ENCODE measurements at places on chromosomes 16 and 17.
A peak's percentile ranks its signal among the peaks of the same experiment; 100 is the strongest.

DNA sequence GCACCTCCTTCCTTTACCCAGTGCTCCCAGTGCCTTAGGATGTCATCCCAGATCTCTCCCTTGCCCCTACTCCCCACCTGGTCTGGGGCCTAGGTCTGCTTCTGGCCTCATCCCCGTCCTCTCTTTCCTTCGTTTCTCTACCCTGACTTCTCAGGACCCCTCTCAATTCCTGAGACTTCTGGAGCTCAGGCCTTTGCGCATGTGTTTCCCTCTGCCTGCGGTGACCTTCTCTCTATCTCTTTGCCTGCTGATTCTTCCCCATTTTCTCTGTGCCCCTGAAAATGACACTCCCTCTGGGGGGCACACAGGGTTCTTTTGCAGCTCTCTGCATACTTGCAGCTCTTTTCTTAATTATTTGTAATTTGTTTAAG, 13.5 kb downstream of the ADORA2B start:
- DNase-seq = no peak

GRCh38 chr16:74568961-74569631, 37.8 kb downstream of the GLG1 start:
- DNase-seq = no peak

- no peak for DNase-seq
Measured at GRCh38 chr16:52963212-52963854, 89.4 kb downstream of the CHD9NB start.

- DNase-seq = no peak
Measured at GRCh38 chr17:32298721-32299579, 33.3 kb downstream of the RHBDL3 start.

DNA sequence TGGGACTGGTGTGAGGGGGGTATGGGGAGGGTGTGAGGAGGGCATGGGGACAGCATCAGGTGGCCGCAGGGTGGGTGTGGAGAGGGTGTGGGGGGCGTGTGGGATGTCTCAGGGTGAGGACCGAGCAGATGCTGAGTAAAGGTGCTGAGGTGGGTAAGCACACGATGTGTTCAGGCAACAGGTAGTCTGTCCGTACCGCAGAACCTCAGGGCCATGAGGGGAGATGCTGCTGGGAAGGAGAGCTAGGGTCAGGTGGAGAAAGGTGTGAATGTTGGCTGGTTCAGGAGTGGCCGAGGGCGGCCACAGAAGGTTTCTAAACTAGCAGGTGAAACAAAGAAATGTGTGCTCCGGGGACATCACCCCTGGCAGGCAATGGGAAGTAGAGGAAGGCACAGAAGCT, 80.0 kb upstream of the CDH5 start:
- DNase-seq = peak; percentile 72

- no peak for DNase-seq
Measured at GRCh38 chr16:71693164-71693563, 31.3 kb downstream of the PHLPP2 start.

GRCh38 chr16:30982548-30983288, 2.3 kb upstream of the HSD3B7 start:
- DNase-seq = peak; percentile 85

- DNase-seq = no peak
Measured at GRCh38 chr17:56810343-56810742, 23.4 kb downstream of the C17orf67 start.

DNA sequence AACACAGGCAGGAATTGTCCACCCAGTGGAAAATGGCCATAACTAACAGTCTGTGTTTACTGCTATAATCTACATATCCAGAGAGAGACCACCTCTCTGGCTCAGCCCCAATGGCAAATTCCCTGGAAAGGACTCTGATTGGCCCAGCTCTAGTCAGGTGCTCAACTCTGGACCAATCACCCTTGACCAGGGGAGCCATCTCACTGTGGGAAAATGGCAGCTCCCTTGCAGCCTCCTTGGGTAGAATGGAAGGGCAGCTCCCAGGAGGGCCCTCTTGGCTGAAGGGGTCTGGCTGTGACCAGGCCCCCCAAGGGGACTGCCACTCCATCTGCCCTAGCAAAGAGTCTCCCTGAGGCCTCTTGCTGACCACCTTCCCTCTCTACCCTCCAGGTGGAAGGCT, 3.1 kb downstream of the ALOX15B start:
- no peak for DNase-seq

DNA sequence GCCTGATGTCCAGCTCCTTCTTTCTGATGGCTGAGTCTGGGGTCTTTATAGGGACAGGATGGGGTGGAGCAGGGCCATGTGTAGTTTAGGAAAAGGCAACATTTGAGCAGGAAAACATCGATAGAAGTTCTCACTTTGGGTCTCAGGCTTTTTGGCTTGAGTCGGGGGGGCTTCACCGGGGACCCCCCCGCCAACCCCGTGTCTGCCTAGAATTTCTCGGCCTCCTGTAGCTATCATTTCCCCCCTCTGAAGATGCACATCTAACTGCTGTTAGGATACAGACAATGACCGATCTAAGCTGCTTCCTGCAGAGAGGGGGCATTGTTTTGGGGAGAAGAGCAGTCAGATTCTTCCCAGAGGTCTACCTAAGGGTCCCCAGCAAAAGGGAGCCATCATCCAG, 16.7 kb upstream of the ZNHIT3 start:
- no peak for DNase-seq

DNA sequence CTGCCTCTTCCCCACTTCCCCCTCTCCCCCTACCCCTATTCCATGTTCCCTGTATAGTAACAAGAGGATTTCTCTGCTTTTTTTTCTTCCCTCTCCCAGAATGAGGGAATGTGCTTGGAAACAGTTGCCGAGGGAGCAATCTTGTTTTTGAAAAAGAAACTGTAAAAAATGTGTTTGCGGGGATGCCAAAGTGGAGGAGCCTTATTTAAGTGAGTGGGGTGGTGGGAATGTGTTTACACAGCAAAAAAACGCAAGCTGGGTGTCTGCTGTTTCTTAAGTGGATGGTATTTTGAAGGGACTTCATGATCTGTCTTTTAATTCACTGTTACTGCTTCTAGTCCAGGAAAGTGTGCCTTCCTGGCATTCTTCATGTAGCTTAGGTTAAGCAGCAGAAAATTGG, 254.4 kb downstream of the SHISA9 start:
- DNase-seq = no peak

DNA sequence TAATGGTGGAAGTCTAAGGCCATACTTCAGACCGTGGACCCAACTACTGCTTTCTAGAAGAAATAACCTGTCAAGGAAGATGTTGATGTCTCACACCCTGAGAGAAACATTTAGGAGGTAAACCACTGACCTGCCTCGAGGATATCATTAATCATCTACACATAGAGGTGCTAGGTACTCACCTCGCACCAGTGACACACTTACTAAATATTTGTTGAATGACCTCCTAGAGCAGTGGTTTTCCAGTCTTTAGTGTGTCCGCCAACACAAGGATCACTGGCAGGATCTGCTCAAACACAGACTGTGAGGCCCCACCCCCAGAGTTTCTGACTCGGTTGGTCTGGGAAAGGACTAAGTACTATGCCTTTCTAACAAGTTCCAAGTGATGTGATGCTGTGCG, 197.4 kb upstream of the CACNG5 start:
- no peak for DNase-seq

- no peak for DNase-seq
Measured at GRCh38 chr17:46012506-46013079, 13.5 kb downstream of the STH start.

GRCh38 chr16:66859397-66860068, 15.3 kb downstream of the CA7 start:
- DNase-seq = no peak

DNA sequence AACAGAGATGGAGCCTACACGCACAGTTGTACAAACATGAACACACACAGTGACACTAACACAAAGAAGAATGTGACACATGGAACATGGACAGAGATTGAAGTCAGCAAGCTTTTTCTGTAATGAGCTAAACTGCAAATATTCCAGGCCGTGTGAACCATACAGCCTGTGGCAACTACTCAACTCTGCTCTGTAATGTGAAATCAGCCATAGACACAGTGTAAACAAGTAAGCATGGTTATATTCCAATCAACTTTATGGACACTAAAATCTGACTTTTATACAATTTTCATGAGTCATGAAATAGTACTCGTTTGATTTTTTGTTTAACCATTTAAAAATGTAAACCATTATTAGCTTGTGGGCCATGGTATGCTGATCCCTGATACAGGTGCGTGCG, 120.2 kb downstream of the SMG6 start:
- no peak for DNase-seq

Measured in vagina (tissue), 2 donors.